ENCODE measurements at places on chromosomes 1 and 21. TPM values are rescaled to one million over a fixed set of nuclear protein-coding genes. Genes with fewer than 3 reads are reported as not detected.

DNA sequence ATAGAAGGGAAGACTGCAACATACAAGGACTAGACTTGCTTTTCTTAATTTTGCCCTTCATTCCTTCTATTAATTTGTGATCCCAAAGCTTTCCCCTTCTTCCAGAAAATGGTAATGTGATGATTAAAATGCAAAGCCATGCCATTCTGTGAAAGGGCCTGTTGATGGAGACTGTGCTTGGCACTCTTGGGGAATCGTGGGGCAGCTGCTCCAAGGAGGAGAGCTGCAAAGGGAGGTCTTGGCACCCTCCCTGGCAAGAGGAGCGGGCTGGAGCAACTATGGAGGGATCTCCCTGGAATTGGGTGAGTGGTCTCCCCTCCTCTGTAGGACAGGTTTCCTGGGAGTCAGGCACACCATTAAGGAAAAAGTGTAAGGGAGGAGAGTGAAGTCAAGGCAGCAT, 16.6 kb downstream of the CACNA1S start:
- DNase-seq = no peak

GRCh38 chr1:19042675-19043578, 86.5 kb upstream of the IFFO2 start:
- DNase-seq = no peak

DNA sequence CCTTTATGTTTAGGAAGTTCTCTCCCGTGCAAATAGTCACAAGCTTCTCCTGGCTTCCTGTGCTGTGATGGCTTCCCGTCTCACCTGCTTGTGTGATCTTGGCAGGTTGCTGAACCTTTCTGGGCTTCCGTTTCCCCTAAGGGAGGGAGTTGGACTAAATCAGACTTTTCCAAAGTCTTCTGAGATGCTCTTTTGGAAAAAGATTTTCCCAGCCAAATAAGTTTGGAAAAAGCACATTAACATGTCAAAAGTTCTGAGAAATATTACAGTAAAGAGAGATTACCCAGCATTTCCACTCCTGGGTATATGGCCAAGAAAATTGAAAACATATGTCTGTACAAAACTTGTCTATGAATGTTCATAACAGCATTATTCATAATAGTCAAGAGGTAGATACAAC, 36.0 kb upstream of the TENT5C start:
- DNase-seq = no peak

DNA sequence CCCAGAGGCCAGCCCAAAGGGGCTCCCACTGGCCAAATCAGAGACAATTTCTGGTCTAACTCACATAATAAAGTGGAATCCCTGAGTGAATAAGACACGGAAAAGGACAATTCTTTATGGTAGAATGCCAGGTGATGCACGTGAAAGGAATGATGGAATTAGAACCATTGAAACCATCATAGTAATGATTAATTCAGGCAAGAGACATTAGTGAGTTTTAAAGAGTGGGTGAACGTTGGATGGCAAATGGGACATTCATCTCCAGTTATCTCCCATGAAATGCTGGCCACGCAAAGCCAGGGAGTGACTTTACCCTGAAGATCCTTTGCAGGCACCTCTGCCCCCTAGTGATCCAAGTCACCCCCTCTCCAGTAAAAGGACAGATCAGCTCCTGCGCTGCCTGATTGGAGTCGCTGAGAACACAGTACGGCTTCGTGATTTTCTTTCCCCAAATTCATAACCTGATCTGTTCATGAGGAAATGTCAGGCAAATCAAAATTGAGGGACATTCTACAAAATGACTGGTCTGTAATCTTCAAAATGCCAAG, 87.5 kb downstream of the AJAP1 start:
- no peak for DNase-seq

- DNase-seq = no peak
Measured at GRCh38 chr1:25703671-25704266, 87.2 kb downstream of the MAN1C1 start.

DNA sequence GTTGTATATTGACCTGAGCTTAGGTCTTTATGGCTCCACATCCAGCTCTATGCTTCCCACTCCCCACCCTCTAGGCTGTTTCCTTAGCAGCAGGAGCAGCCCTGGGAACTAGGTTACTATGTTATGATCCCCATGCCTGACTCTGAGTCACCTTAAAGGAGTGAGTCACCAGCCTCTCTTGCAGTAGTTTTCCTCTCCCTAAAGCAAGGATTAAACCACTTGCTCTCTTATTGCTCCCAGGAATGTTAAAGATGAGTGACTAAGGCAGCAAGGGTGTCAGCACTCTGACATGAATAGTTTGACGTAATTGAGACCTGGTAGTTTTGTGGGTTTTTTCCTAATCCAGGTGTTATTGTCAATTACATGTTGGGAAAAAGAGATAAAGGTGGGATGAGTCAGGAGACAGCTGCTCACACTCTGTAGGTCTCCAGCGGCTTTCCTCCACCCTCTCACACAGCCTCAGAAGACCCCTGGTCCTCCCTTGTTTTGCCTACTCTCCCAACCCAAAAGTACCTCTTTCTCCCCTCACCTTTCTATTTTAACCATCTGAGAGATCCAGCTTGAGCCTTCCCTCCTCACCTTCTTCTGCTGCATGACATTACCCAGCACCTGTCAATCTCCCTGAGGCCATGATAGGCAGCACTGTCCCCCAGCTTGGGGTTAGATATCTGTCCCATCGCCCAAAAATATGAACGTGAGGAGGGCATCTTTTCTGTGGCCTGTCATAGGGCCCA, 369.1 kb upstream of the VAMP3 start:
- DNase-seq = no peak

GRCh38 chr1:222914861-222915632, 100.2 kb downstream of the DISP1 start:
- DNase-seq = no peak

- no peak for DNase-seq
Measured at GRCh38 chr21:29170944-29171343, 40.5 kb downstream of the MAP3K7CL start.

DNA sequence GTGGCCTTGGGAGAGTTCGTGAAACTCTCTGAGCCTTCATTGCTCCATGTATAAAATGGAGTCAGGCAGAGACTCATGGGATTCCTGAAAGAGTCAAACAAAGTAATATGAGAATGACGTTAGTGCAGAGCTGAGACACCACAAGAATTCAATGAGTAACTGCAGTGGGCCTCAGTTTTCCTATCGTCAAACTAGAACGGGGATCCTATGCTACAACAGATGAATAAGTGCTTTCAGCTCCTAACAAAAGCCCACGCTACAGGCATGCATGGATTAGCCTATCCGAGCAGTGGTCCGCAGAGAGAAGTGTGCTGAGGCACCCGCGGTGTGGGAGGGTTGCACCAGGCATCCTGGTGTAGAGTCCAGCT, 124.7 kb downstream of the SYF2 start:
- DNase-seq = no peak

GRCh38 chr1:55725378-55725777, 510.2 kb upstream of the USP24 start:
- no peak for DNase-seq

GRCh38 chr1:47465605-47466004, 27.8 kb downstream of the FOXD2 start:
- DNase-seq = no peak

Gene PAQR6
- total RNA-seq = 0.79 TPM

Gene SPRR3
- total RNA-seq = 10.0 TPM

Gene LYPD8
- total RNA-seq = not detected

Gene HSD3B1
- total RNA-seq = not detected

Gene GPR3
- total RNA-seq = 0.16 TPM

Gene ARHGAP29
- total RNA-seq = 72.0 TPM

Gene SMCP
- not detected for total RNA-seq

Data from urinary bladder (tissue), 4 donors.